ENCODE measurements at places on chromosomes 11 and 22. TPM values are rescaled to one million over a fixed set of nuclear protein-coding genes. Genes with fewer than 3 reads are reported as not detected.

The TMEM135 gene
- total RNA-seq = 35.1 TPM

The KRTAP5-10 gene
- not detected for total RNA-seq

The DERL3 gene
- total RNA-seq = 1.6 TPM

The BRD1 gene
- 32.5 TPM for total RNA-seq

The SLC15A3 gene
- total RNA-seq = 9.9 TPM

The ESAM gene
- 8.3 TPM for total RNA-seq

The ATL3 gene
- 30.9 TPM for total RNA-seq

The MIF gene
- 160 TPM for total RNA-seq

The CSF2RB gene
- 0.92 TPM for total RNA-seq

The ARHGAP42 gene
- 15.2 TPM for total RNA-seq

The MAPK8IP2 gene
- total RNA-seq = 76.6 TPM

The CASP12 gene
- not detected for total RNA-seq

The DEUP1 gene
- total RNA-seq = 1.8 TPM

The SCGB1C1 gene
- not detected for total RNA-seq

The OR52H1 gene
- total RNA-seq = 0.69 TPM

The JHY gene
- total RNA-seq = 15.5 TPM

The ACR gene
- not detected for total RNA-seq

The OR51A7 gene
- total RNA-seq = not detected

The AGBL2 gene
- 1.8 TPM for total RNA-seq

The ACO2 gene
- 124 TPM for total RNA-seq

The TTC28 gene
- total RNA-seq = 33.7 TPM

The MPEG1 gene
- 3.0 TPM for total RNA-seq

The LRRC32 gene
- total RNA-seq = 2.1 TPM

The CNGA4 gene
- 0.23 TPM for total RNA-seq

The LRRC10B gene
- total RNA-seq = 6.7 TPM

The PRG3 gene
- not detected for total RNA-seq

The THRSP gene
- not detected for total RNA-seq

The GRIA4 gene
- 143 TPM for total RNA-seq

The TPH1 gene
- total RNA-seq = 0.69 TPM

The RBM4B gene
- 67.6 TPM for total RNA-seq

The P2RX3 gene
- total RNA-seq = 0.23 TPM

The LRRC4C gene
- 90.2 TPM for total RNA-seq

The CHADL gene
- total RNA-seq = 3.7 TPM

The GUCY1A2 gene
- total RNA-seq = 97.8 TPM

The RAB36 gene
- total RNA-seq = 7.4 TPM

The GLYAT gene
- not detected for total RNA-seq

The RAG2 gene
- total RNA-seq = not detected

The SERPIND1 gene
- 5.8 TPM for total RNA-seq

The FXYD6 gene
- total RNA-seq = 164 TPM

The SEZ6L gene
- 181 TPM for total RNA-seq

The SPTBN2 gene
- 97.3 TPM for total RNA-seq

The SCUBE2 gene
- 12.5 TPM for total RNA-seq

The OTOG gene
- total RNA-seq = 0.23 TPM

The TTLL12 gene
- 24.2 TPM for total RNA-seq
